ENCODE measurements at places on chromosomes 5 and 9.

DNA sequence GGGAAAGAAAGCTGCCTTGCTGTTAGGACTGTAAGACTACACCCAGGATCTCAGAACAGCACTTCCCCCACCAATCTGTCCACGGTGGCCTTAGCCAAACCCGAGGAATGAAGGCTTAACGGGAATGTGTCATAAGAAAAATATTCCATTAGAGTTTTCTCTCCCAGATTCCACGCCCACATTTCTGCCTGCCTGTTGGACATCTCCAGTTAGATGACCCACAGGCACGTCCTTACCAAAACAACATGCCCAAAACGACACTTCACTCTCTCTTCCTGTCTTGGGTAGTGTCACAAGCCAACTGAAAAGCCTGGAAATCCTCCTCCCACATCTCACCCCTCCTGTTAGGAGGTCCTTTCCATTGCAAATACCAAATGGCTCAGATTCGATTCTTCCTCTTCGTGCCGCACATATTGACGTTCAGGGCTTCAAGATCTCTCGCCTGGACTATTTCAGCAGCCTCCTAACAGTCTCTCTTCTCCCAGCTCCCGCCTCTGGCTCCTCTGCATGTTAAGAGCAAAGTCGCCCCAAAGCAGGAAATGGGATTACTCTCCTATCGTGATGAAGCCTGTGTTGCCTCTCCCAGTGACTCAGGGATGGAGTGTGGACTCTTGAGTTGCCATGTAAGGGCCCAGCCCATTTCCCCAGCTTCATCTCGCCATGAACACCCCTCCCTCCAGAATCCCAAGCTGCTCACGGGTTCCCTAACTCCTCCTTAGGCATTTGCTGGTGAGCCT lies 159.3 kb downstream of the NR3C1 start:
- no peaks in the 10 kb centered on the region for H3K36me3 ChIP-seq
- H3K27me3 ChIP-seq = no peaks in the 10 kb centered on the region
- no peak overlapping the region for H3K4me3 ChIP-seq
- DNase-seq = no peak
- H3K4me1 ChIP-seq = peaks cover 8% of the 10 kb centered on the region
- no peak overlapping the region for H3K27ac ChIP-seq

DNA sequence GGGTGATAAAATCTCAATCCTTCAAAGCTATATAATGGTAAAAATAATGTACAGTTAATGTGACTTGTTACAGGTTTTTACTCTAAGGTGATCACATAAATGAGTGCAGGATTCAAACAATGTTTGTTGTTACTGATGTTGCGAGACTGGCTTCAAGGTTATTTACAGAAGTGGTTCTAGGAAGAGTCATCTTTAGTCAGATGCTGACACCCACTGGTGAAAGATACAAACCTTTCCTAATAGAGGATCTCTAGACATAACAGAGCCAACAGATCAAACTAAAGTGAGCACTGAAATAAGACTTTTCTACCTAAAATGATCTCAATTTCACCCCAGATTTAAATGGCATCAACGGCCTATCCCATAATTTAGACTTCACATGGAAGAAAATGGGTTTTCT lies 20.2 kb downstream of the ARSB start:
- no peaks in the 10 kb centered on the region for H3K36me3 ChIP-seq
- H3K4me1 ChIP-seq = no peaks in the 10 kb centered on the region
- H3K4me3 ChIP-seq = no peak overlapping the region
- H3K27ac ChIP-seq = no peak overlapping the region
- no peaks in the 10 kb centered on the region for H3K27me3 ChIP-seq
- no peak for DNase-seq

- H3K4me3 ChIP-seq = no peak overlapping the region
- H3K27me3 ChIP-seq = no peaks in the 10 kb centered on the region
- peaks cover 76% of the 10 kb centered on the region for H3K36me3 ChIP-seq
- peak; percentile 27 for DNase-seq
- peak overlapping the region; percentile 80 for H3K27ac ChIP-seq
- peaks cover 10% of the 10 kb centered on the region for H3K4me1 ChIP-seq
These were observed 321.0 kb upstream of the TRPC7 start for GRCh38 chr5:136686192-136686872.

DNA sequence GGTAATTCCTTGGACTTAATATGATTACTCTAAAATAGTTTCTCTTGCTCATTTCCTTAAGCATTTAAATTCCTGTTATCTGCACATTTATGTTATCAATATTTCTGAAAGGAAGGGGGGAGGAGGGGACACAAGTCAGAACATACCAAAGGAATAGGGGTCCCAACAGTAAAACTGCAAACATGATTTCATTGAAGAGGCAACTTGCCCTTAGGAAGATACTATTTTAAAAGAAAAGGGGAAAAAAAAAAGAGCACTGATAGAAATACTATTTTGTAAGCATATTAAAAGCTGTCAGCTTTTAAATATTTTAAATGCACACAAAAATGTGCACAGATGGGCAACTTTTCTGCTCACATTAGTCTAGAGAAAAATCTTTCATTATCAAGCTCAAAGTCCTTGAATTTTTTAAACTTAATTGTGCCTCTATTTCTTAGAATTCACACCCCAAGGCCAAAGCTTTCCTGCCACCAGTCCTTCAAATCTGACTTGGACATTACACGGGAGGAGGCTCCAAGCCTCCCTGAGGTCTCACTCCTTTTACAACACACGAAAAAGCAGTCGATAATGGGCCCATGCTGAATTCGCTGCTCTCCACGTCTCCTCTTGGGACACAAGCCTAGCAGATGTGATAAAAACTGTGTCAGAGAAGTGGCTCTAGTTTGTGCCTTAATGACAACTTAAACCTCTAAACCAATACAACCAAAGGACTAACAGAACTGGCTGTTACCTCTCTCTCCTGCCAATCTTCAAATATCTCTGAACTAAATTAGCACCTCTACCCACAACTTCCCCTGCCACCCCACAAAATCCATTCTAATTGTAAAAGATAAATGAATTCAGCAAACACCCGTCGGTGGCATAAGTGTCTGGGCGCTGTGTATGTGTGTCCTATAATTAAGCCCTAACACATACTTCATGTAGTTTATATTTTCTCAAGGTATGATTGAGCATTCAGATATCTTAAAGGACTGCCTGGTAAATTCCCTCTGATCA lies 154.3 kb downstream of the DENND1A start:
- H3K4me3 ChIP-seq = no peak overlapping the region
- peaks cover 57% of the 10 kb centered on the region for H3K4me1 ChIP-seq
- no peaks in the 10 kb centered on the region for H3K36me3 ChIP-seq
- peak overlapping the region; percentile 78 for H3K27ac ChIP-seq

DNA sequence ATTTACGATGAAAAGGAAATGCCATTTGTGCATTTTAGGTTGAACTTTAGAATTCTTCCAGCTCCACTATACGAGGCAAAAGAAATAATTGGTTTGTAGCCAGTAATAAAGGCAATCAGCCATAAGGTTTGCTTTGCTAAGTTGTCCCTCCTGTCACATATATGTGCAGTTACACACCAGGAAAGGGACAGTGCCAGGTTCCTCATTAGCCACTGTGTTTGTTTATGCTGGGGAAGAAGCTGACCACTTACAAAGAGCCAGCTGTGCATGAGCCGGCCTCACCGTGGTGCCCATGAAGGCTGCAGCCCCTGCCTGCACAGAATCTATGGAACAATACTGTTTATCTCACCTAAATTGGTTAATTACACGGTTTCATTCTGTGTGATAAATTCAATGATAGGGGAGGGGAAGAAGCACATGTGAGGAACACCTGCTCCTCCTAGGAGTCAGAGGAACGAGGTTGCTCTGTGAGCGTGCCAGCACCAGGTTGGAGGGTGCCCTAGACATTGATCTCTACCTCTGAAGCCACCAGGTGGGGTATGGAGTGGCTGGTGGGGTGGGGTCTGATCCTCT lies 173.8 kb upstream of the DAP start:
- H3K27ac ChIP-seq = no peak overlapping the region

DNA sequence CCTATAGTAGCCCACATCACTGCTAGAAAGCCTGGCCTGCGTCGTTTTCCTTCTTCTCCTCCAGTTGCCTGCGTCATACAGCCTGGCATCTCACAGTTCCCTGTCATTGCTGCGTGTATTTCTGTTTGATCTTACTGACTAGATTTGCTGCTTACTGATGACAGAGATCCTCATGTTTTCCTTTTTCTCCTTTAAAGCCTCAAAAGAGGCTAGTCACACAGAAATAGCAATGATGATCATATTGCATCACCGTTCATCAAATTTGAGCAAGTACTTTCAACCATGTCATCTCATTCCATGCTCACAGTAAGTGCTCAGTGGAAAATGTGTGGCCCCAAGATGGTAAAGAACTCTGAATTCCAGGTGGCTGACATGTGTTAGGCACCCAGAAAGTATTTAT lies 76.8 kb downstream of the MVB12B start:
- H3K27ac ChIP-seq = no peak overlapping the region
- peaks cover 35% of the 10 kb centered on the region for H3K4me1 ChIP-seq
- H3K27me3 ChIP-seq = no peaks in the 10 kb centered on the region
- no peaks in the 10 kb centered on the region for H3K36me3 ChIP-seq
- no peak for DNase-seq

DNA sequence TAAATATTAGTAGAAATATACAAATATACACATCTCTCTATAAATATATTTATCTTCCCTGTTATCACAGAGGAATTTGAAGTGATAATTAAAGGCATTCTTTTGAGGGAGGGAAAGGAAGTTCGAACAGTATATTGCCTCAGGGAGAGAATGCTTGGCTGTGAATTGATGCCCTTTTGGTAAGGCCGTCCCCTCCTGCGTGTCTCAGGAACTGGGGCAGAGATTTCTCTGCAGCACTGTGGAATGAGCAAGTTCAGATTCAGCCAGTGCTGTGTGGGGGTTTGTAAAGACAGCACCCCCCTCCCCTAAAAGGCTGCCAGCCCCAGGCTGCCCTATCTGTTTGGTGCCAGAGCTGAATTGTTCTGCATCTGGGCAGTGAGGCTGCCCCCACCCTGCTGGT lies 42.0 kb downstream of the UBE2QL1 start:
- peaks cover 17% of the 10 kb centered on the region for H3K4me1 ChIP-seq
- no peaks in the 10 kb centered on the region for H3K36me3 ChIP-seq
- H3K4me3 ChIP-seq = no peak overlapping the region

GRCh38 chr9:69655065-69655464 lies 17.1 kb downstream of the APBA1 start:
- no peaks in the 10 kb centered on the region for H3K27me3 ChIP-seq
- no peaks in the 10 kb centered on the region for H3K36me3 ChIP-seq
- DNase-seq = no peak
- no peak overlapping the region for H3K27ac ChIP-seq
- no peak overlapping the region for H3K4me3 ChIP-seq

GRCh38 chr9:107815782-107816560 lies 326.4 kb upstream of the KLF4 start:
- peaks cover 24% of the 10 kb centered on the region for H3K4me1 ChIP-seq
- no peak overlapping the region for H3K27ac ChIP-seq
- H3K36me3 ChIP-seq = peaks cover 2% of the 10 kb centered on the region
- no peak for DNase-seq
- no peaks in the 10 kb centered on the region for H3K27me3 ChIP-seq

GRCh38 chr9:113654605-113655428 lies 191.3 kb downstream of the RGS3 start:
- no peak overlapping the region for H3K4me3 ChIP-seq
- H3K27me3 ChIP-seq = peaks cover 30% of the 10 kb centered on the region
- no peaks in the 10 kb centered on the region for H3K36me3 ChIP-seq
- DNase-seq = no peak

GRCh38 chr9:121979736-121980135 lies 113.4 kb downstream of the TTLL11 start:
- no peak for DNase-seq
- no peak overlapping the region for H3K27ac ChIP-seq

DNA sequence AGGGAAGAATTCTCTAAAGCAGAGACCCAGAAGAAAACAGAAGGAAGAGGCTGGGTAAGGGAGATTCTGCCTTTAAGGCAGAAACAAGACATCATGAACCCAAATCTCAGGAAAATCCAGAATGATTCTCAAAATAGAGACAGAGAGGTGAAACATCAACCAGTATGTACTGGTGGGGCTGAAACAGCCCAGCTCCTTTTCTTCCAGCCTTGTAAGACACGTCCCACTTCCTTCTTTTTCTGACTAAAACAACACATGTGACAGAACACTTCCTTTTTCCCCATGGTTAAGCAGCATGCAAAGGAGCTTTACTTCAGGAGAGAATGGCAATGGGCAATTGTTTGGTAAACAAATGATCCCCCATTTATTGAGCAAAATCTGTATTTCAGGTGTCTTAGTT lies 230.8 kb upstream of the NR4A3 start:
- H3K27ac ChIP-seq = no peak overlapping the region
- H3K4me3 ChIP-seq = no peak overlapping the region
- H3K27me3 ChIP-seq = no peaks in the 10 kb centered on the region
- no peak for DNase-seq
- H3K4me1 ChIP-seq = no peaks in the 10 kb centered on the region
- H3K36me3 ChIP-seq = no peaks in the 10 kb centered on the region

- peak overlapping the region; percentile 64 for H3K4me3 ChIP-seq
- H3K27ac ChIP-seq = peak overlapping the region; percentile 93
- H3K36me3 ChIP-seq = no peaks in the 10 kb centered on the region
- peak; percentile 100 for DNase-seq
- H3K4me1 ChIP-seq = peaks cover 23% of the 10 kb centered on the region
- no peaks in the 10 kb centered on the region for H3K27me3 ChIP-seq
These were observed 549 bp upstream of the CARD19 start for GRCh38 chr9:93095205-93096130.

DNA sequence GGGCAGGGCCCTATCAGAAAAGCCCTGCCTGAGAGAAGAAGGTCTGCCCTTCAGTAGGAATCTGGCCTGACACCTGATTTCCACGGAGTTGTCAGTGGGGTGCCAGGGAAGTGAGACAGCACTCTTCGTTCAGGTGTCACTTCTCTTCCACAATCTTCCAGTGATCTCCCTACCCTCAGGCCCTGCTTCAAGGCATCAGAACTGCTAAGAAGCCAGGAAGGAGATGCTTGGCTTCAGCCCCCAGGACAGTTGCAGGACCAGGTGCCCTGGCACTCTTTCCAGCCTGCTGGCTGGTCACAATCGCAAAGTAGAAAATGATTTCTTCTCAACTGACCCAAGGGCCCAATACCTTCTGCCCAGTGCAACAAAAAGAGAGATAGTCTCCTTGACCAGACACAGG lies 50.3 kb downstream of the SPOCK1 start:
- H3K27ac ChIP-seq = no peak overlapping the region
- no peak overlapping the region for H3K4me3 ChIP-seq
- H3K4me1 ChIP-seq = peaks cover 4% of the 10 kb centered on the region

- peaks cover 13% of the 10 kb centered on the region for H3K4me1 ChIP-seq
- no peak for DNase-seq
- no peak overlapping the region for H3K4me3 ChIP-seq
- H3K36me3 ChIP-seq = peaks cover 17% of the 10 kb centered on the region
These were observed 174.3 kb downstream of the CDH12 start for GRCh38 chr5:22678886-22679285.

GRCh38 chr5:140633021-140633471 lies at the start of gene CD14:
Gene CD14, minus strand, starts transcription at chr5:140633175. Its CDS starts 104 bp downstream, at chr5:140633071.
- peaks cover 34% of the 10 kb centered on the region for H3K27me3 ChIP-seq
- H3K36me3 ChIP-seq = peaks cover 14% of the 10 kb centered on the region
- DNase-seq = no peak

DNA sequence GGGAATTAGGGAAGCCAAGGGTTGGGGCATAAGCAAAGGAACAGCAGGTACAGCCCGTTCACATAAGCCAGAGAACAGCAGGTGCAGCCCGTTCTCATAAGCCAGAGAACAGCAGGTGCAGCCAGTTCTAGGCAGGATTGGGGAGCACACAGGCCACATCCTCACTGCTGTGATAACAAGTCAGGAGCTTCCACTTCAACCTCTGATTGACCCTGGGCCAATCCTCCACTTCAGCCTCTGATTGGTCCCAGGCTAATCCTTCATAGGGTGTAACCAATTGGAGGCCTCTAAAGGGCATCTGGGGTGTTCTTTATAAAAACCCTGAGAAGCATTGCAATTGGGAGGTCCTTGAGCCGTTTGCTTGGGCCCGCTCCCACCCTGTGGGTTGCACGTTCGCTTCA lies 27.5 kb downstream of the CEL start:
- H3K27ac ChIP-seq = no peak overlapping the region
- DNase-seq = no peak
- no peaks in the 10 kb centered on the region for H3K36me3 ChIP-seq
- no peaks in the 10 kb centered on the region for H3K4me1 ChIP-seq
